ENCODE measurements at places on chromosomes 3 and 15.

DNA sequence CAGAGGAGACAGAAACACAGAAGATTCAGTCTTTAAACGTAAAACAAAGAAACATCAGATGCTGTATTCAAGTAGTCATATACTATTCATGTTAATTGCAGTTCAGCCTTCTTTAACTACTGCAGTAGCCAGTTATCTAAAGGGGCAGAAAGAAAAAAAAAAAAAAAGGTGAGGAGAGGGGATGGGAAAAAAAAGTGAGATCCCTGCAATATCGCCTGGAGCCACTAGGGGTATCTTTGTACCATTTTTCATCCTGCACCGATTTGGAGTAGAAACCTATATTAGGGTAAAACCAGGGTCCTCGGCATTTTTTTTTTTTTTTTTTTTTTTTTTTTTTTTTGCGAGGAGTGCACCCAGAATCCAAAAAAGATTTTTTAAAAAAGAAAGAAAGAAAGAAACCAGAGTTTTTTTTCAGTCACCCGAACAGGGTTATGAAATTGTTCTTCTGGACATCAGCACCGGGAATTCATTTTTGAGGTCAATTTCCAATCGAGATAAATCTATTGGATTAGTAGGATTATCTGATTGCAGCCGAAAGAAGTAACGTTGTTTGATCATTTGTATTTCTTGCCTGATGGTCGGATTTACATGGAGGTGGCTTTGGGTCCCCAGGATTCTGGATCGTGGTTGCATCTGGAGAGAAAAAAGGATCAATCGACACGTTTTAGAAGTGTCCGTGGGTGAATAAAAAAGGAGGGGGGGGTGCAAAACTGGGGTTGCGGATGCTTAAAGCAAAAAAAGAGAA lies 186.7 kb downstream of the NLGN1 start:
- DNase-seq: no peak

DNA sequence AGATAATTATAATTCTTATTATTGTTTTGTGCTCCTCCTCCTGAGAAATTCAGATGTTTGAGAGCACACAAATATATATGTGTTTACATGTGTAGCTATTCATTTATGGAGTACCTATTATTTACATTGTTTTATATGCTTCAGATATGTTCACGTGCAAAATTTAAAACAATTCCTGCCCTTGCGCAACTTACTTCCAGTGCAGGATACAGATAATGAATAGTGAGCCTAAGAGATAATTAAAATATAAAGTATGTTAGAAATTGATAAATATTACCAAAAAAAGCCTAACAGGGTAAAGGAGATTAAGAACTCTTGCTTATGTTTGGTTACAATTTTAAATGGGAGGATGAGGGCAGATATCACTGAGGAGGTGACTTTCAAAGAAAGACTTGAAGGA lies 81.7 kb upstream of the DPH6 start:
- DNase-seq: no peak

DNA sequence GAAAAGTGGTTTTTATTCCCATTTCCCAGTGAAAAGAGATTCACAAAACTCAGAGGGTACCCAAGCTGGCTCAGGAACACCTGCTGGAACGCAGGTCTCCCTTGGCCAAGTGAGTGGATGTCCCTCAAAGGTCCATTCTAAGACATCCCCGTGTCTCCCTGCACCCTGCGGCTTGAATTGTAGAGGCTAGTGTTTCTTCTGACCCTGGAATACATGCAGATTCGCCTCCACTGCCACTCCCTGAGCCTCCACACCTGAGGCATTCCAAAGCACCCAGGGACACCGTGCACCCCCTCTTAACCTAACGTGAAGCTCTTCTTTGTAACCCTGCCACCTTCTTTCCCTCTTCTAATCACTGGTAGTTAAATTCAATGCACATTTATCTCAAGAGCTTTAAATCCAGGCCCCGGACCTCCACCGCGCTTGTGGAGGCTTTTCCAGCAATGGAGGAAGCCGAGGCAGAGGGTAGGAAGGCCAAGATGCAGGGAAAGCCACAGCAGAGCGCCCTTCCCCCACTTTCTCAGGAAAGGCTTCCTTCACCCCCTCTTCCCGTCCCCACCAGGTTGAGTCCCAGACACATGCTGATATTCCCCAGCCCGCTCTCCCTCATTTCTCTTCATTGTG lies 590 bp upstream of the ITGA11 start:
- DNase-seq: no peak

DNA sequence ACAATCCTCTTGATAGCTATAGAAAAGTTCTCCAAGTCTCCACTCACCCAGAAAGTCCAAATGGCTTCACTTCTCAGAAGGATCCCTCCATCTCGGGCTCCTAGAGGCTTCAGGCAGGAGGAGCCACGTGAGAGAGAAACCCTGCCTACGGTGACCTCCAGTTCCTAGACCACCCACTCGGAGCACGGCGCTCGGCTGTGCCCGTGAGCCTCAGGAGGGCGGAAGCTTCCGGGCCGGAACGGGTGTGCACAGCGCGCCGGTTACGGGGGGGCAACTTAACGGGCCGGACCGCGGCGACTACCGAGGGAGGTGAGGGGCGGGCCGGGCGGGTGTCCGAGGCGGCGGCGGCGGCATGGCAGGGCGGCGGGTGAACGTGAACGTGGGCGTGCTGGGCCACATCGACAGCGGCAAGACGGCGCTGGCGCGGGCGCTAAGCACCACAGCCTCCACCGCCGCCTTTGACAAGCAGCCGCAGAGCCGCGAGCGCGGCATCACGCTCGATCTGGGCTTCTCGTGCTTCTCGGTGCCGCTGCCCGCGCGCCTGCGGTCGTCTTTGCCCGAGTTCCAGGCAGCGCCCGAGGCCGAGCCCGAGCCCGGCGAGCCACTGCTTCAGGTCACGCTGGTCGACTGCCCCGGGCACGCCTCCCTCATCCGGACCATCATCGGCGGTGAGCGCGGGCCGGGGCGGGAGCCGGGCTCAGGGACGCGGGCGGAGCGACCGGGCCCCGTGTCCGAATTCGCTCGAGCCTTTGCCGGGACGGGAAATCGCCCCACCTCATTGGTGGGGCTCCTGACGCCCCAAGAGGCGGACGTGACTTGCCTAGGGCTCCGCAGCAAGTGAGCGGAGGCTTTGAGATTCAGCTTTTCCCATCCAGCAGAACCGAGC lies at the start of gene EEFSEC:
EEFSEC (plus strand) TSS at position 326 of the 886 bp plus-strand sequence; CDS start at position 353, 27 bp downstream.
- peak; percentile 89 for DNase-seq

GRCh38 chr3:15271785-15272381 lies 60.5 kb downstream of the SH3BP5 start:
- DNase-seq: peak; percentile 71

DNA sequence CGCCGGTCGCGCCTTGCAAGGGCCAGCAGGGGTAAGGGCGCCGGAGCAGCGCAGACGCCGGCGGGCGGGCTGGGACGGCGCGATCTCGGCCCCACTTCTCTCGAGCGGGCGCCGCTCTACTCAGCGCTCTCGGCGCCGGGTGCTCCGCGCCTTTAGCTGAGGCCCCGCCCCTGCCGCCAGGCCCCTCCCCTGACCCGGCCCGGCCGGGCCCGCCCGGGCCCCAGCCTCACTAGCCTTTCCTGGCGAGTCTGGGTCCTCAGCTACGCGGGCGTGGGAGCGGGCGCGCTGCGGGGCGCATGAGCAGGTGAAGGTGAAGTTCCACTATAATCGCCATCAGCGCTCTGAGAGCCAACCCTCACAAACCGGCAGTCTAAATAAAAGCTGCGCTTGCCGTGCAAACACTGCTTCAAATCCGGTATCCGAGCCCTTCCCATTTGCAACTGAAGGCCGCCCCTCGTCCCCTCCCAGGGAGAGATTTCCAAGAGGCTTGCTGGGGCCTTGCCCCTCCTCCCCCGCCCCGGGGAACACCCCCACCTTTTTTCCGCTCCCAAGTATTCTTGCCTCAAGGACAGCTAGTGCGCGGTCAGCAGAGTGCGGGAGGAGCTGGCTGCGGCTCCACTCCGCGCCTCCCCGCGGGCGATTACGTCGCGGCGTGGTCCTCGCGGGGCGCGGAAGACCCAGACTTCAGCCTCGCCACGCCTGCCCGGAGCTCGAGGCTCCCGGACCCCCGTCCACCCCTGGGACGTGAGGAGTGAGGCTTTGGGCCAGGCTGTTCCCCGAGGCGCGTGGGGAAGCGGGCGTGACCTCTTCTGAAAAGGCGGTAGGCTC lies at the start of gene RPP25:
RPP25 (minus strand) TSS at position 125 of the 828 bp plus-strand sequence. CDS start 189 bp downstream, outside the sequence.
- DNase-seq: peak; percentile 73

- no peak for DNase-seq
Measured at GRCh38 chr3:195139876-195140240, 131.1 kb downstream of the XXYLT1 start.

DNA sequence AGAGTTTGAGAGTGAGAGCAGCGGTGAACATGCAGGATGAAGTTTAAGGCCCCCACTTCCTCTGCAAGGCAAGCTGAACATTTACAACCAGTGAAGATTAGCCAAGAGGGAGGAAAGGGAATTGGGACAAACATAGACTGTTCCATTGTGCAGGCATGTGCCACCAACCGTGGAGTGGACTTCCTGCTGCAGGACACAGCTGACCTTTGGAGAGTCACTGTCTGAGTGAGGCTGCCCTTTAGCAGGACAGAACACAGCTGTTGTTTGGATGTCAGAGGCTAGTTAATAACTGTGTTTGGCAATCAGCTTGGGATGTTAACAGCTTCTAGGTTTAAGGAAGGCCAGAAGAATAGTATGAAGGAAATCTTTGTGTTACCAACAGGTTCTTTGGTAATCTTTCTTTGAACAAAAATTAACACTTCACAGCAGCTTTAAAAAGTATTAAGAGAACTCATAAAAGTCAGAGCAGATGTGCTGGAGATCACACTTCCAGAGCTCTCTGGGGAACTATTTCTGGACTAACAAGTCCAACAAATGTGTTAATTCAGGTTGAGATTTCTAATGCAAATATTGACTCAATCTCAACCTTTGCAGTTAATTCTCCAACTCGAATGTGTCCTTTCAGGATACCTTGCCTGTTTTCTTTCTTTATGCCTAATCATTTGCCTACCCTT lies 31.4 kb downstream of the CTDSPL start:
- DNase-seq: no peak

- DNase-seq: no peak
Measured at GRCh38 chr3:131109156-131109555, 82.5 kb downstream of the NEK11 start.

- DNase-seq: no peak
Measured at GRCh38 chr3:52829482-52829881, 990 bp downstream of the ITIH4 start.

GRCh38 chr3:11691767-11692531 lies 48.2 kb upstream of the VGLL4 start:
- DNase-seq: no peak

DNA sequence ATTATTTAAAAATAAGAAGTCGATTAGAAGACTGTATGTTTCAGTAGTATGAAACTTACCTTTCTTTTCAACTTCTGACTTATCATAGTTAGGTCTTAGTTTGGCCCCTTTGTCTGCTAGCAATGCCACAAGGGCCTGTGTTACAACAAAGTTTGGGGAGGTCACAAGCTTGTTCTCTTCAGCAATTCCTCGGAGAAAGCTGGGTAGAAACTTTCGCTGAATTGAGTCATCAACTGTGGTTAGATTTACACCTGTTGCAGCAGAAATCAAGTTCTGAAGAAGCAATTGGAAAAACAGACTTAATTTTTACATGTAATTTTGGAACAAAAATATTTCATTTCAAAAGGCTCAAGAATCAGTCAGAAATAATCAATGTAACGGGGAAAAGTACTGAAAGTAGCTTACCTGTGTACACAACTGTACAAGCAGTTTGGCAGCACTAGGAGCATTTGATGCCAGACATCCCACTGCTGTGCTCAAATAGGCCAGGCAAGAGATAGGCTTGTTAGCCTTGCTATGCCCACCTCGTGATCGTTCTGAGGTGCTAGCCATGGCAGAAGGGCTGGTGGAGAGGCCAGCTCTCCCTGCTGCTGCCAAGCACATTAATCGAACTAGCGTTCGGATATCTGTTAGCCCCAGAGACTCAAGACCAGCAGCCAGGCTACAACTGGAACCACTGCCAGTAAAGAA lies 58.6 kb downstream of the FBXL22 start:
- no peak for DNase-seq

GRCh38 chr3:141216975-141217374 lies 14.7 kb upstream of the PXYLP1 start:
- DNase-seq: no peak

GRCh38 chr3:29141197-29141917 lies 139.5 kb upstream of the RBMS3 start:
- DNase-seq: no peak

GRCh38 chr3:27715454-27715806 lies 6.7 kb downstream of the EOMES start:
- DNase-seq: no peak

DNA sequence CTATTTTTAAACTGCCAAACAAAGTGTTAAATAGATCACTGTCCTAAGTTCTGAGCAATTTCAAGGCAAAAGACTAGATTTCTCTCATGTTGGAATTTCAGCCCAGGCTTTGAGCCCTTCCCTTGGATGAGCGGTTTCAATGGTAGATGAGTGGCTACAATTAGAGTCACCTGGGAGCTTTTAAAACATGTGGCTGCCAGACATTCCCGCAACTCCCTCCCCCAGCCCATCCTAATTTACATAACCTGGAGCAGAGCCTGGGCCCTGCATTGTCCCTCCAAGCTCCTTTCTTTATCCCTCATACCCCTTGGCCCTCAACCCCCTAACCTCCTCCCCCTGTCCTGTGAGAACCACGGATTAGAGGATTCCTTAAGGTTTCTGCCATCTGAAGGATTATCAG lies 357.5 kb upstream of the UMPS start:
- DNase-seq: no peak

- no peak for DNase-seq
Measured at GRCh38 chr3:52246728-52247408, 1.3 kb downstream of the PPM1M start.

DNA sequence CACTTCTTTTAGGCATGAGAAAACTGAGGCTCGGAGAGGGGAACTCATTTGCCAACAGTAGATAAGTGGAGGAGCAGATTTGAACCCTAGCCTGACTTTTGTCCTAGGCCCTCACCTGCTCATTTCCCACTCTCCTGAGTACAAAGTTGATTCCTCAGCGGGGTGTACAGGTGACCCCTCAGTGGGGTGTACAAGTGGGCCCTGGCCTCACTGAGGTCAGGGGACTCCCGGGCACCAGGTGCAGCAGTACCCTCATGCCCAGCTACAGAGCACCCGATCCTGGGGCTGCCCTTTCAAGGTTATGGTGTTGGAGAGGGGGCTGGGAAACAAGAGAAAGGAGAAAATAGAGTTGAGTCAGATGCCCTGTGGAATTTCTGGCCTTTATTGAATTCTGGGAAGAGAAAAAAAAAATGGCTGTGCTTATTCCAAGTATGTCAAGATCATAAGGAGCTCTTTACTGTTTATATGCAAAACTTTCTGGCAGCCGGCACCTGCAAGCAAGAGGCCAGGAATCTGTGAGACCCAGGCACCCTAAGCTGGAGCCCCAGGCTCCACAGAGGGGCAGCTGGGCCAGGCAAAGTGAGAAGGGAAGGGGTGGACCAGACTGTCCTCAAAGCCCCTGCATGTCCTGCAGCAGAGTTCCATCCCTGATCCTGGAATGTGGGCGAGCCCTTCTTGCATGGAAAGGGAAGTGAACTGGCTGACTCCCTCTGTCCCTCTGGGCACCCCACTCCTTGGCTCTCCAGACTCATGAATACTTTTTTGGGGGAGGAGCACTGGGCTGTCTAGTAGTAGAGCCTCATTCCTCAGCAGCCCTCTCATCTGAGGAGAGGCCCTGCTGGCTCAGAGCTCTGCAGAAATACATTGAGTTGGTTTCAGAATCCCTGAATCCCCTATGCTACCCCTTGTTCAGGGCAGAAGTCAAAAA lies 43.1 kb downstream of the AMOTL2 start:
- no peak for DNase-seq

GRCh38 chr15:58583171-58583908 lies 151.5 kb downstream of the LIPC start:
- DNase-seq: no peak

Measured in activated B cell treated with CpG ODN at 0.5 μM for 24 hours (primary cell).